ENCODE measurements at places on chromosomes 5 and 9. TPM values are rescaled to one million over a fixed set of nuclear protein-coding genes. Genes with fewer than 3 reads are reported as not detected.

Gene KIF4B
- total RNA-seq: not detected

Gene HMGCS1
- total RNA-seq: 221 TPM

Gene NPM1
- 2,155 TPM for total RNA-seq

Gene C5orf24
- 46.5 TPM for total RNA-seq

DNA sequence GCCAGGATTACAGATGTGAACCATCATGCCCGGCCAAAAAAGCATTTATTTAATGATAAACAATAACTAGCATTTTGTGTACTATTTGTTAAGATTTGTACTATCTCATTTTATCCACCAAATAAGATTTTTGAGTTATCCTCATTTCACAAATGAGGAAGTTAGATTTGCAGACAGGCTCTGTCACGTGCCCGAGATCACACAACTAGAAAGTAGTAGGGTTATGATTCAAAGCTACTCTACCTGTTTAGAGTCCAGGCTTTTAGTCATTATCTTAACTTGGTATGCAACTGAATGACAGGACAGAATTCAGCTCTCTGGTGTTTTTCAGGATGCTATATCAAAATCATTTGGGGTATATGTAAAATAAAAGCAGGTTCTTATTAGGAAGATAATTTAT, 20.5 kb downstream of the RANBP17 start:
- DNase-seq: no peak

DNA sequence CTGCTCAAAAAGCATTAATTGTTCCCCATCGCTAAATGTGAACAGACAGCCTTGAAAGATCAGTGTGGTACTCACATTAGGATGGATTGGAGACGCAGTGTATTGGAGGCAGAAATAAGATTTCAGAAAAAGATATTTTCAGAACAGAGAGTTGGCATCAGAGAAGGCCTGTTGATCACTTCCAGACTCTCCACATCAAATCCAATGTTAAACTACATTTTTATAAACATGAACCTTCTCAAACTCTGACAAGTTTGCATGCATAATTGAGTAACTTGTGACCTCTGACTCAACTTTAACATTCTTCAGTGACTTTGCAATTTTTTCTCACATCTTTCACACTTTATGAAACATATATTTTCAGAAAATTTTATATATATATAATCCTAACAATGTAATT, 919.6 kb upstream of the SEMA6A start:
- no peak for DNase-seq

DNA sequence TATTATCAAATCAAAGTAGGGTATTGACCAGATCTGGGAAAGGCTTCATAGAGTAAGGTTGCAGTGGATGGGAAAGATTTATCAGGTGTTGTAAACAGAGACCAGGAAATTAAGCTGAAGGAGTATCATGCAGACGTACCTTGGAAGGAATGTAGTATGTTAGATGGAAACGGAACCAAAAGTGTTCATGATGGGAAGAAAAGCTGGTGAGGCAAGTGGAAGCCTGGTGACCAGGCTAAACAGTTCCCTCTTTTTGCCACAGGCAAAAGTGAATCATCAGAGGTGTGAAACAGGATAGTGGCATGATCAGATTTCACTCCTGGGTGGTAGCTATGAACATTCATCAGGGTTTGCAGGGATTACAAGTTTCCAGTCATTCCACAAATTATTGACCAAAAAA, 780.1 kb upstream of the DMAC1 start:
- no peak for DNase-seq

GRCh38 chr9:93486268-93486667, 32.9 kb upstream of the FAM120AOS start:
- no peak for DNase-seq

DNA sequence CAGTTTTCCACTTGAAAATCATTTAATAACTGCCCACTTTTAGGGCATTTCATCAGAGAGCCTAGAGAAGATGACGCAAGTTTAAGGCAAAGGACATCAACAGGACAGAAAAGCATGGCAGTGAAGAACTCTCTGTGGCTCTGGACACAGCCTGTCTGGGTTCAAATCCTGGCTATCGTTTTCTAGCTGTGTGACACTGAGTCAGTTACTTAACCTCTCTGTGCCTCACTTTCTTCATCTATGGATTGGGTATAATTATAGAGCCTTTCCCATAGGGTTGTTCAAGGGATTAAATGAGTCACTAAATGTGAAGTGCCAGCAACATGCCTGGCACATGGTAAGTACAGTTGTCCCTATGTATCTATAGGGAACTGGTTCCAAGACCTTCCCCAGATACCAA, 6.7 kb downstream of the MYO10 start:
- DNase-seq: no peak

- no peak for DNase-seq
Observed at GRCh38 chr9:113178087-113178486, 27.3 kb downstream of the SLC31A2 start.

GRCh38 chr5:73740274-73740790, 114.3 kb downstream of the ARHGEF28 start:
- peak; percentile 4 for DNase-seq

DNA sequence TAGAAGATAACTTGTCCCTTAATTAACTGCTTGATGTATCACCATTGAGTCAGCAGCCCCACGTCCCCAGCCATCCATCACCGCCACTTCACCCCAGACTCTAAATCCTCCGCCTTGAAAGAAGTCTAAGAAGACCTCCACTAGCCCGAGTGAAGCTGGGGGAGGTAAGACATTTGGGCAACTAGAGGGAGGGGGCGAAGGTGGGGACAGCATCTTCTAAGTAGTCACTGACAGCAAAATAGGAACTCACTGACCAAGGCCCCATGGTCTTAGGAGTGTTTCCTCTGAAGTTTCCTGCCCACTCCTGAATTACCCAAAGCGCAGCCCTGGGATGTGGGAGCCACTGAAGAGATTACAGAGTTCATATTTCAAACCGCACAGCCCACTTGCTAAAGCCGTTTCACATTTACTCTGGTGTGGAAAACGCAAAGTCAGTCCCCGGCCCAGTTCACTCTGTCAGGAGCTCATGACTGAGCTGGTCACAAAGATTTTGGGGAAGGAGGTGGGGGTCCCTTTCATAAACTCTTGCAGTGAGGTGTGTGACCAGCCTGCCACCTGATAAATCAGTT, 107.4 kb downstream of the LHFPL2 start:
- no peak for DNase-seq

DNA sequence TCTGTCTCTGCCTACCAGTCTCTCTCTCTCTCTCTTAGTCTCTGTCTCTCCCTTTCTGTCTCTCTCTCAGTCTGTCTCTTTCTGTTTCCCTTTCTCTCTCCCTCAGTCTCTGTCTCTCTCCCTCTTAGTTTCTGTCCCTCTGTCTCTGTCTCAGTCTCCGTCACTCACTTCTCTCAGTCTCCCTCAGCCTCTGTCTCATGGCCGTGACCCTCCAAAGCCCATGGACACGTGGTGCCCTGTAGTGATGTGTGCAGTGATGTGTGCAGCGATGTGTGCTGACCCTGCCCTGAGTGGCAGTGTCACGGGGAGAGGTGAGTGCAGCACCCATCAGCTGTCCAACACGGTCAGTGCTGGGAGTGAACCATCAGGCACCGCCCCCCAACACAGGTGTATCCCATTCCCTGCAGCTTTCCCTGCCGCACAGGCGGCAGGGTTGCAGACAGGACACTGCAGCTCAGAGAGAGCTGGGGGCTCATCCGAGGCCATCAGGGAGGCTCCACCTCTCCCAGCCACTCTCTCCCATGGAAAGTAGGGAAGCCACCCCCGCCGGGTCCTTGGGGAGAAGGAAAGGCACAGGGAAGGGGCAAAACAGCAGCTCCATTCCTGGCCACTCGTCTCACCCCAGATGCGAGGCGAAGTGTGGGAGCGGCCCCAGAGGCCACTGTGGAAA, 794 bp upstream of the LRRC14B start:
- DNase-seq: no peak

GRCh38 chr9:99433555-99433954, 211.5 kb downstream of the SEC61B start:
- no peak for DNase-seq

DNA sequence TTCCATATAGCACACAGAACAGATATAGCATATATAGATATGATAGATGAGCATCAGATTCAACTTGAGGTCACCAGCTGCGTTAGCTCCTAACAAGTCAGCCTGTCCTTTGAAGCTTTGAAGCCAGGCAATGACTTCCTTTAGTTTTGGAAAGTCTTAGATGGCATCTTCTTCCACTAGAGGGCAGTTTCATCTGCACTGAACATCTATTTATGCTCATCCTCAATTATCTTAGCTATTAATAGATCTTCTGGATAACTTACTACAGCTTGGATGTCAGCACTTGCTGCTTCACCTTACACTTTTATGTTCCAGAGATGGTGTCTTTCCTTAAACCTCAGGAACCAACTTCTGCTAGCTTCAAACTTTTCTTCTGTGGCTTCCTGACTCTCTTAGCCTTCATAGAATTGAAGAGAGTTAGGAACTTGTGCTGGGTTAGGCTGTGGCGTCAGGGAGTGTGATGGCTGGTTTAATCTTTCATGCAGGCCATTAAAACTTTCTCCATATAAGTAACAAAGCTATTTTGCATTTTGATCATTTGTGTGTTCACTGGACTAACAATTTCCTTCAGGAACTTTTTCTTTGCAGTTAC, 1401.4 kb downstream of the EFNA5 start:
- peak; percentile 11 for DNase-seq

DNA sequence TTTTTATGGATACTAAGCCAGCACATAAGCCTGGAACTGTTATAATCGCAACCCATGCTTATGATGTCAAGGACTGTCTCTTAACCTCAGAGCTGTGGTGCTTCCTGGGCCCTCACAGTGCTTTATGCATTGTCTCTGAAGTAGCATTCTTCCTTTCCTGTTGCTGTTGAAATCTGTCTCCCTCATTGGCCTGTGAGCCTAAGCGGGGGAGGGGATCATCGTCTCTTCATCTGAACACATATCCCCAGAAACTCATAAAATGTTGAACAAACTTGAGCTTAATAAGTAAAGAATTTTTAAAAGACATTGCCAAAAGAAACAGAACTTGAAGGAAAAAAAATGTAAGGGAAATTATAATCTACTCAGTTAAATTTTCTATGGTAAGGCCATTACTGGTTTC, 80.3 kb downstream of the SGCD start:
- no peak for DNase-seq

DNA sequence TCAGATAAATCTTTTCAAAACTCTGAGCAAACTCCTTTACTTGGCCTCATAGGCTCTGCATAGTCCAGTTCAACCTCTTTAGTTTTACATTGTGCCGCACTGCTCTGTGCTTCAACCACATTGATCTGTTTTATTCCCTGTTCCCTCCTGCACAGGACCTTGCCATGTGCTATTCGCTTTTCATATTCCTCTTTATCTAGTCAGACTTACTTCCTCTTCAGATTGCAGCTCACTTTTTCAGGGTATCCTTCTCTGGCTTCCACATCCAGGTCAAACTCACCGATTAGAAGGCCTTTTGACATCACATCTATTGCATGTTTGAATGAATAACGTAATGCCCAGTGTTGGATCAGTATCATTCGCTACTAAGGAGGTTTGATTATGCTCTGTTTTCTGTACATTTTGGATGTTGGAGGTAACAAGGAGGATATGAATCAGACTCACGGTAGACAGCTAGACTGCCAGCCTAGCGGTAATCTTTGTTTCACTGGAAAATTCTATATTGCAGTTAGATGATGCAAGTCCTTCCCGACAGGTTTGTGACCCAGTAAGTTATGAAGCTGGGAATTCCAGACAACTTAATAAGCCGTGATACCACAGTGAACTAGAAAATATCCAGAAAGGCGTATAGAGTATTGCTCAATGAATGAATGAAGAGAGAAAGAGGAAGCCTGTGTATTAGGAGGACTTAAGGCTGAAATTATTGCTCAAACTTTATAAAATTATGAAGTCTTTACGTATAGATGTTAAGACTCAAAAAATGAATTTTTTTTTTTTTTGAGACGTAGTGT, 65.7 kb downstream of the IQGAP2 start:
- DNase-seq: no peak

DNA sequence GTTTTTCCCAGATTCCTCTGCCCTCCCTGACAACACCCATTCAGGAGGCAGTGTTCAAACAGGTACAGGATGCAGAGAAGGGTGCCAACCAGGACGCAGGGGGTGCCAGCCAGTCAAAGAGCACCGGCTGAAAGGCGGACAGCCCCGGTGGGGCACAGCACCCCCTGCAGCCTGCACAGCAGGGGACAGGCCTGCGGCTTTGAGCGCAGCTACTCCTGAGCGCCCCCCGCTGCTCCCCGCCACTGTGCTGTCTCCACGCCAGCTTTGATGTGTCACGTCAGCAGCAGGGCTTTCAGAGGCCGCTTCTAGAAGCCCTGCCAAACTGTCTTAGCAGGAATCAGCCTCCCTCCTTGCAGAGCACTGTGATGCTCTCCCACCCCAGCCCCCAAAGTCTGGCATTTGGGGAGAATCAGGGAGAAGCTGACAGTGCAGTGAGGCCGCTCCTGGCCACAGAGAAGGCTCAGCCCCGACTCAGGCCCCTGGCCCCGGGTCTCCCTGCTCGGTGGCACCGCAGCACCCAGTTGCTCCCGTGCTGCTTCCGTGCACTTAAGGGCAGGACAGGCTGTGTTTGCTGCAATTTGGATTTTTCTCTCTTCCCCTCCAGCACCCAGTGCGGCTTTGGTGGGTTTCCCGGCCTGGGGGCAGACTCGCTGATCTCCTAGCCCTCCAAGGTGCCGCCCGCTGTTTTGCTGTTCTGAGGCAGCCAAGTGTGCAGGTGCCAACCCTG, 20.3 kb downstream of the AK8 start:
- DNase-seq: peak; percentile 62

All from neural progenitor cell (in vitro differentiated cells).